ENCODE measurements at places on chromosomes 3 and 15.
A peak's percentile ranks its signal among the peaks of the same experiment; 100 is the strongest.

GRCh38 chr3:53750253-53751210 lies 95.7 kb downstream of the CHDH start:
- no peaks in the 10 kb centered on the region for H3K27me3 ChIP-seq
- no peaks in the 10 kb centered on the region for H3K36me3 ChIP-seq
- H3K4me1 ChIP-seq = no peaks in the 10 kb centered on the region
- no peak for DNase-seq
- H3K4me3 ChIP-seq = no peak overlapping the region

- no peaks in the 10 kb centered on the region for H3K27me3 ChIP-seq
- no peaks in the 10 kb centered on the region for H3K4me1 ChIP-seq
Observed at GRCh38 chr3:9795207-9795606, 2.3 kb downstream of the ARPC4 start.

GRCh38 chr3:10074666-10075065 lies 33.4 kb downstream of the FANCD2OS start:
- H3K4me3 ChIP-seq = no peak overlapping the region
- no peaks in the 10 kb centered on the region for H3K4me1 ChIP-seq
- no peaks in the 10 kb centered on the region for H3K36me3 ChIP-seq
- H3K27ac ChIP-seq = no peak overlapping the region
- H3K27me3 ChIP-seq = no peaks in the 10 kb centered on the region

DNA sequence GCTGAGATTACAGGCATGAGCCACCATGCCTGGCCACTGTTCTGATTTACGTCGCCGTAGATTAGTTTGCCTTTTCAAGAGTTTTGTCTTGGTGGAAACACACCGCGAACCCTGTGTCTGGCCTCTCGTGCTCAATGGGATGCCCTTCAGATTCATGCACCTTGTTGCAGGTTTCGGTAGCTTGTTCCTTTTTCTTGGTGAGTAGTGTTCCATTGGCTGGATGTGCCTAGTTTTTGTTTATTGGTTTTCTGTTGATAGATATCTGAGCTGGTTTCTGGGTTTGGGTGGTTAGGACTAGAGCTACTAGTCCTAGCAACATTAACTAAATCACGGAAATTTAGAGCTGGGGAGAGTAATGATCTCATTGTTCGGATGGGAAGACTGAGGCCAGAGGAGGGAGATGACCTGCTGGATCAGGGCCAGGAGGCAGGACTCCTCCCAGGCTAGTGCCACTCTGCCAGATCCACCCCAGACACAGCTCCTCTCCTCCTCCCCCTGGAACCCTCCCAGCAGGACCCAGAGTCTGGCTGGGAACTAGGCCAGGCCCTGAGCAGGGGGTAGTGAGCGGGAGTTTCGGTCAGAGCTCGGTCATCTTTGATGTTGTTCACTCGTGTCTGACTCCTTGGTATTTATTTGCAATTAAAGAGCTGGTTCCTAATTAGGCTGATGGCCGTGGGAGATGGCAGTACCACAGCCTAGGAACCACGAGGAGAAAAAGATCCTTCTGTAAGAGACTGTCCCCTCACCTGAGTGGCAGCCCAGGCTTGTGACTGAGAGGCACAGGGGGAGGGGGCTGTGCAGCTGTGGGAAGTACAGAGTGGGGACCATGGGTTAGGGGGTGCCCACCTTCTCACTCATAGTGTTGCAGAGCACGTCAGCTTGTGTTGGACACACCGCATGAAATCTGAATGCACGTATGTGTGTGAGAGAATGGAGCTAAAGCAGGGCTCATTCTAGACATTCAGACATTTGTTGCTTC lies 73.4 kb downstream of the SMAD6 start:
- H3K4me1 ChIP-seq = no peaks in the 10 kb centered on the region
- no peaks in the 10 kb centered on the region for H3K36me3 ChIP-seq
- H3K27ac ChIP-seq = no peak overlapping the region
- DNase-seq = no peak
- no peak overlapping the region for H3K4me3 ChIP-seq

DNA sequence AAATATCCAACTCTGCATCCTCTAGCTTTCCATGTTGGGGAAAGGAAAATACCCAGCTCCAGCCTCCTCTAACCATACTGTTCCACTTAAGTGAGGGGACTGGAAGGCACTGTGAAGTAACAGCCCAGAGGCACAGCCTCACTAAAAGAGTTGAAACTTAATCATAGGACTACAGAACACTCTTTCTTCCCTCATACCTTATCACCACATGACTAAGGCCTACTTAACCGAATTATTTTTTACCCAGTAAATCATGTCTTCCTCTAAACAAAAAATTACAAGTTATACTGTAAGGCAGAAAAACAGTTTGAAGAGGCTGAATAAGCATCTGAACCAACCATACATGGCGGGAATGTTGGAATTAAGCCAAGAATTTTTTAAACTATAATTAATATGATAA lies 207.4 kb upstream of the MME start:
- H3K36me3 ChIP-seq = no peaks in the 10 kb centered on the region
- no peaks in the 10 kb centered on the region for H3K27me3 ChIP-seq
- H3K4me3 ChIP-seq = no peak overlapping the region

DNA sequence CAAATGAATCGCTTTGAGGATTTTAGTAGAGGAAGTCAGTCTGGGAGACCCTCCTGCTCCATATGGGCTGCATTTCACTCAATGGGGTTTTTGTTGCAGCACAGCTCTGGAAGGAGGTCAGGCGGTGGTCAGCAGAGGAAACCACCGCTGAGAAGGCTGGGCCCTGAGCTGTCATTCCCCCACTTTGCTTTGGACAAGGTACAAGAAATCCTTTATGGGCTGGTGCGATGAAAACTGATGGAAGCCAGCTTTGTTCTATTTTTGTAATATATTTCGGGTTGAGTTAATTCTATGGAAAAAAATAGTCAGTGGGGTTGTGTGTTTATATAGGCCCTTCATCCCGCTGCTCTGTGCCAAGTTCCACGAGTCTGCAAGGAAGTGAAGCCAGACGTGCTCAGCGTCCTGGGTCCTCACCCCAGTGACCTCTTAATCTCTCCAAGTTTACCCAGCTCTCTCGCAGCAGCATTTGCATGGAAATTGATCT lies 157.1 kb upstream of the TMC3 start:
- H3K4me1 ChIP-seq = no peaks in the 10 kb centered on the region
- H3K4me3 ChIP-seq = no peak overlapping the region
- no peak for DNase-seq
- no peaks in the 10 kb centered on the region for H3K36me3 ChIP-seq

DNA sequence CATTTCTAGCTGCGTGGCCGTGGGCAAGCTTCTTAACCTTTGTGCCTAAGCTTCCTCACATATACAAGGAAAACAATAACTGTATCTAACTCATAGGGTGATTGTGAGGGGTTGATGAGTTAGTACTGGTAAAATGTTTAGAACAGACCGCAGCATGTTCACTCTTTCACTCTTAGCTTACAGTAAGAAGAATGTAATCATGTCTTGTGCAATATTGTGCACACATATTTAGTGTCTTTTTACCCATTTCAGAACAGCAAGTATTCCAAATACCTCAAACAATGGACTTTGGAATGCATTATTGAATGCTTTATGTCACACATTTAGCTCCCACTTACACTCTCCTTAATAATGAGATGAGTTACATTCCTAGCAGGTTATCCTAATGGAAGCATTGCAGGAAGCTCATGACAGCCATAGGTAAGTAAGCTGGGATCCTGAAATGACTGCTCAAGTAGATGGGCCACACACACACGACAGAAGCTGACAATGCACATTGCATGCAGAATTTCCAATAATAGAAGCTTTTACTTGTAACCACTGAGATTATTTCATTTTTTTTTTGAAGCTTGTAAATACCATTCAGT lies 468.9 kb upstream of the WNT5A start:
- no peaks in the 10 kb centered on the region for H3K27me3 ChIP-seq
- H3K4me1 ChIP-seq = no peaks in the 10 kb centered on the region
- H3K27ac ChIP-seq = no peak overlapping the region
- H3K36me3 ChIP-seq = no peaks in the 10 kb centered on the region

GRCh38 chr3:194285850-194286197 lies 65.3 kb downstream of the CPN2 start:
- DNase-seq = no peak
- H3K36me3 ChIP-seq = no peaks in the 10 kb centered on the region
- no peaks in the 10 kb centered on the region for H3K27me3 ChIP-seq
- H3K4me1 ChIP-seq = peaks cover 8% of the 10 kb centered on the region
- no peak overlapping the region for H3K27ac ChIP-seq

DNA sequence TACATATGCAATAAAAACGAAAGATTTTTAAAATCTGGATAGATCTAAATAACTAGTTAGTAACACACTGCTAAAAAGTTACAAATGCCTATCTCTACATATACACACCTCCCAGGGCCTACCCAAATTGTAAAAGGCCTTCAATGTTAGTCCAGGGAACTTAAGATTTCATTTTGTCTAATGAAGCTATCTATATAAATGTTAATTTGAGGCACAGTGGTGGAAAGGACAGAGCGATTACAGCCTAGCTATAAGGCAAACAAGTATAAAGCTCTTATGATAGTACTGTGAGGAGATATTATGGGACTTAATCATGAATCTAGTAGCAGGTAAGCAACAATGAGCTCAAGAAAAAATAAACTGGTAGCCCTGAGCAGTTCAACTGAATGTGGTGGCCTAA lies 101.7 kb downstream of the STAG1 start:
- H3K27me3 ChIP-seq = no peaks in the 10 kb centered on the region
- DNase-seq = no peak
- no peaks in the 10 kb centered on the region for H3K36me3 ChIP-seq
- no peak overlapping the region for H3K27ac ChIP-seq
- no peaks in the 10 kb centered on the region for H3K4me1 ChIP-seq

DNA sequence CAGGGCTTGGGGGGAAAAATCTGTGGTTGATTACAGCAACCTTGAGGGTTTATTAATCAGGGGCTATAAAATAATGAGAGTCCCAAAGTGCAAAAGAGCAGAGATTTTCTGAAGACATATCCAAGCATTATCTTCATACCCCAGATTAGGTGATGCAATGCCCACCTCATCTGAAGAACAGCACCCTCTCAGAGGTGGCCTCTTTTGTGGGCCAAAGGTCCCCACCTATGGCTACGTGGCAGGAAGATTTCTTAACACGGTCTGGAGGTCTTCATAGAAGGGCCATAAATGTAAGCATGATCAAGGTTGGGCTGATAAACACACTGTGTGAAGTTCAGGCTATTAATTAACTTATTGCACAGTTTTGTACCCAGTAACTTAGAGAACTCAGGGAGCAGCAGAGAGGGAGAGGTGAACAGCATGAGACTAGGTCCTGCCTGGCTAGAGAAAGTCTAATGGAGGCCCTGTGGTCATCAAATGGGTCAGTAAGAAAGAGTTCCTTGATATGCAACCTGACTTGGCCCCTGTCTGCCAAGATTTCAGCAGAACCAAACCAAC lies 29.6 kb upstream of the RBP2 start:
- no peaks in the 10 kb centered on the region for H3K27me3 ChIP-seq
- no peaks in the 10 kb centered on the region for H3K4me1 ChIP-seq
- DNase-seq = no peak
- no peak overlapping the region for H3K4me3 ChIP-seq

GRCh38 chr15:73841756-73842725 lies 31.3 kb upstream of the TBC1D21 start:
- H3K27me3 ChIP-seq = peaks cover 4% of the 10 kb centered on the region
- no peaks in the 10 kb centered on the region for H3K4me1 ChIP-seq
- no peaks in the 10 kb centered on the region for H3K36me3 ChIP-seq
- no peak overlapping the region for H3K27ac ChIP-seq

GRCh38 chr3:73437828-73438227 lies 186.9 kb downstream of the PDZRN3 start:
- peak overlapping the region; percentile 55 for H3K27ac ChIP-seq
- H3K4me3 ChIP-seq = no peak overlapping the region
- DNase-seq = no peak
- no peaks in the 10 kb centered on the region for H3K27me3 ChIP-seq
- no peaks in the 10 kb centered on the region for H3K36me3 ChIP-seq

- H3K4me3 ChIP-seq = no peak overlapping the region
- no peak for DNase-seq
- no peaks in the 10 kb centered on the region for H3K4me1 ChIP-seq
- H3K27ac ChIP-seq = no peak overlapping the region
- no peaks in the 10 kb centered on the region for H3K36me3 ChIP-seq
- H3K27me3 ChIP-seq = no peaks in the 10 kb centered on the region
Observed at GRCh38 chr3:108298056-108298455, 1.7 kb downstream of the HHLA2 start.

Data from breast epithelium (tissue), 4 donors.